ENCODE measurements at places on chromosomes 16 and 17. TPM values are rescaled to one million over a fixed set of nuclear protein-coding genes. Genes with fewer than 3 reads are reported as not detected.

- H3K27ac ChIP-seq: no peak overlapping the region
- no peaks in the 10 kb centered on the region for H3K27me3 ChIP-seq
- no peak for DNase-seq
- H3K4me3 ChIP-seq: no peak overlapping the region
- H3K36me3 ChIP-seq: peaks cover 3% of the 10 kb centered on the region
Measured at GRCh38 chr16:51243936-51244436, 92.9 kb upstream of the SALL1 start.

DNA sequence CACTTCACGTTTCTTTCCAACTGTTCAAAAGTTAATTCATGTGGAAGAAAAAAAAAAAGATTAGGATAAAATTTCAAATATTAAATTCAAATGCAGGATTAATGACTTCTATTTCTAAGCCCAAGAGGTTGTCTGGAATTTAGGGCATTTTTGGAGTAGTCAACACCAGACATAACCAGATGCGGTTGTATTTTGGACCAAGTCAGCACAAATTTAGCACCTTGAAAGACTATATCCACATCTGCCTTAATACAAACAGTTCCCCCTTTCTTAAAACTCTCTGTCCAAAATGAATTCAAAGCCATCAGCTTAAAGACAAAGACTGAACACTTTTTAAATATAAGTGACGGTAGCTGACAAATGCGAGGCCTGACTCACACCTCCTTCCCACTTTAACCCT is 282.9 kb downstream of the C16orf95 start:
- no peaks in the 10 kb centered on the region for H3K27me3 ChIP-seq
- H3K4me3 ChIP-seq: no peak overlapping the region
- no peak for DNase-seq

GRCh38 chr17:14297161-14297851 is 3.6 kb upstream of the HS3ST3B1 start:
- H3K4me1 ChIP-seq: peaks cover 40% of the 10 kb centered on the region
- H3K27me3 ChIP-seq: peaks cover 60% of the 10 kb centered on the region
- peaks cover 7% of the 10 kb centered on the region for H3K36me3 ChIP-seq
- H3K27ac ChIP-seq: peak overlapping the region; percentile 20
- H3K4me3 ChIP-seq: peak overlapping the region; percentile 96

DNA sequence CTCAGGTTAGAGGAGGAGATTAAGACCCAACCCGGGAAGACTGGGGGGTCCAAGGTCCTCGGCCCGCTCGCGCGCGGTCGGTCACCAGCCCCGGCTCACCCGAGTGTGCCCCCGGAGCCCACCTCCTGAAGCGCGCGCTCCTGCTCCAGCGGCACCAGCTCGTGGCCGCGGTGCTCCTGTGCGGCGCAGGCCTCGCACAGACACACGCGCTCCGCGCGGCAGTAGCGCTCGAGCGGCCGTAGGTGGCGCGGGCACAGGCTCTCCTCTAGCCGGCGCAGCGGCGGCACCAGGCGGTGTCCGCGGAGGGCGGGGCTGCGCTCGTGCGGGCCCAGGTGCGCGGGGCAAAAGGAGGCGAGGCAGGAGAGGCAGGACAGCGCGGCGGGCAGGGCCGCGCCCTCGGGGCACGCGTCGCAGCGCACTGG is 618 bp downstream of the TRIM47 start:
- peak overlapping the region; percentile 94 for H3K4me3 ChIP-seq
- no peaks in the 10 kb centered on the region for H3K36me3 ChIP-seq
- DNase-seq: peak; percentile 83
- H3K27me3 ChIP-seq: no peaks in the 10 kb centered on the region

- peaks cover 47% of the 10 kb centered on the region for H3K4me1 ChIP-seq
- no peak for DNase-seq
- peaks cover 16% of the 10 kb centered on the region for H3K36me3 ChIP-seq
- no peaks in the 10 kb centered on the region for H3K27me3 ChIP-seq
- peak overlapping the region; percentile 0 for H3K4me3 ChIP-seq
Measured at GRCh38 chr17:2082003-2082781, 27.3 kb downstream of the HIC1 start.

DNA sequence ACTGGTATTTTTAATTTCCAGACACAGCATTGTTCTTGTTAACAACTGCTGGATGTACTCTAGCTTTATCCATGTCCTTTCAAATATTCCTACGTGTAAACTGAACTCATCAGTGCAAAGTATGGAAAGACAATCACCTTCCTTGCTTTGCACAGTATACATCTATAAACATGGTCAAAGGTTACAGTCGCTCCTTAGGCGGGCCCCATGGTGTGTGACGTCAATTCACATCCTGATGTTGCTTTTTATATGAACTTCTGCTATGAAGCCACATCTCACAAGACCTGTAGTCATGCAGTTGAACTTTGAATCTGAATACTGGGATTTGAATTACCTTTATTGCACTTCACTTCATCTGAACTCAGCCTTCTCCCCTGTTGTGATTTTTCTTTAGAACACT is 447.6 kb upstream of the PSMD7 start:
- H3K27ac ChIP-seq: no peak overlapping the region
- no peaks in the 10 kb centered on the region for H3K27me3 ChIP-seq
- no peak for DNase-seq
- H3K4me1 ChIP-seq: no peaks in the 10 kb centered on the region
- no peaks in the 10 kb centered on the region for H3K36me3 ChIP-seq

Gene KRT17
- total RNA-seq: 0.63 TPM

Gene RSKR
- 25.1 TPM for total RNA-seq

Gene CCL23
- total RNA-seq: not detected

Gene PPY
- not detected for total RNA-seq

- H3K27me3 ChIP-seq: no peaks in the 10 kb centered on the region
- H3K27ac ChIP-seq: peak overlapping the region; percentile 95
- H3K4me3 ChIP-seq: peak overlapping the region; percentile 99
Measured at GRCh38 chr17:3669085-3669347, 404 bp downstream of the EMC6 start.

Gene TELO2
- 28.6 TPM for total RNA-seq

GRCh38 chr17:51120357-51120738 is 320 bp downstream of the SPAG9 start:
- peaks cover 61% of the 10 kb centered on the region for H3K4me1 ChIP-seq
- H3K36me3 ChIP-seq: peaks cover 4% of the 10 kb centered on the region
- H3K27me3 ChIP-seq: no peaks in the 10 kb centered on the region
- H3K27ac ChIP-seq: peak overlapping the region; percentile 95
- peak overlapping the region; percentile 90 for H3K4me3 ChIP-seq
- DNase-seq: peak; percentile 62

- H3K27ac ChIP-seq: no peak overlapping the region
- H3K36me3 ChIP-seq: no peaks in the 10 kb centered on the region
- peaks cover 8% of the 10 kb centered on the region for H3K4me1 ChIP-seq
- DNase-seq: no peak
Measured at GRCh38 chr16:75246504-75247205, 4.8 kb downstream of the BCAR1 start.

Gene KCNJ18
- total RNA-seq: not detected

DNA sequence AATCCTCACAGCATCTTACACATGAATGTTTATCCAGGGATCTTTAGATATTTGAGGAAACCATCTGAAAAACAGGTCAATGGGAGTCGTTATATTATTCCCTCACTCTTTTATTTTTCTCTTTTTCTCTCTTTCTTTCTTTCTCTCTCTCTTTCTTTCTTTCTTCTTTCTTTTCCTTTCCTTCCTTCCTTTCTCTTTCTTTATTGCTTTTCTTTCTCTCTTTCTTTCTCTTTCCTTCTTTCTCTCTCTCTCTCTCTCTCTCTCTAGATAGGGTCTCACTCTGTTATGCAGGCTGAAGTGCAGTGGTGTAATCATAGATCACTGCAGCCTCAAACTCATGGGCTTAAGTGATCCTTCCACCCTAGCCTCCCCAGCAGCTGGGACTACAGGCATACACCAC is 20.3 kb upstream of the OR4D1 start:
- H3K27ac ChIP-seq: no peak overlapping the region
- DNase-seq: no peak
- H3K27me3 ChIP-seq: no peaks in the 10 kb centered on the region
- H3K4me1 ChIP-seq: no peaks in the 10 kb centered on the region
- H3K4me3 ChIP-seq: no peak overlapping the region

- peaks cover 7% of the 10 kb centered on the region for H3K27me3 ChIP-seq
- H3K36me3 ChIP-seq: no peaks in the 10 kb centered on the region
- no peak overlapping the region for H3K4me3 ChIP-seq
- no peaks in the 10 kb centered on the region for H3K4me1 ChIP-seq
Measured at GRCh38 chr16:55078699-55079410, 148.2 kb downstream of the IRX5 start.

Gene YPEL2
- 18.9 TPM for total RNA-seq

Gene TMEM98
- 1.3 TPM for total RNA-seq

DNA sequence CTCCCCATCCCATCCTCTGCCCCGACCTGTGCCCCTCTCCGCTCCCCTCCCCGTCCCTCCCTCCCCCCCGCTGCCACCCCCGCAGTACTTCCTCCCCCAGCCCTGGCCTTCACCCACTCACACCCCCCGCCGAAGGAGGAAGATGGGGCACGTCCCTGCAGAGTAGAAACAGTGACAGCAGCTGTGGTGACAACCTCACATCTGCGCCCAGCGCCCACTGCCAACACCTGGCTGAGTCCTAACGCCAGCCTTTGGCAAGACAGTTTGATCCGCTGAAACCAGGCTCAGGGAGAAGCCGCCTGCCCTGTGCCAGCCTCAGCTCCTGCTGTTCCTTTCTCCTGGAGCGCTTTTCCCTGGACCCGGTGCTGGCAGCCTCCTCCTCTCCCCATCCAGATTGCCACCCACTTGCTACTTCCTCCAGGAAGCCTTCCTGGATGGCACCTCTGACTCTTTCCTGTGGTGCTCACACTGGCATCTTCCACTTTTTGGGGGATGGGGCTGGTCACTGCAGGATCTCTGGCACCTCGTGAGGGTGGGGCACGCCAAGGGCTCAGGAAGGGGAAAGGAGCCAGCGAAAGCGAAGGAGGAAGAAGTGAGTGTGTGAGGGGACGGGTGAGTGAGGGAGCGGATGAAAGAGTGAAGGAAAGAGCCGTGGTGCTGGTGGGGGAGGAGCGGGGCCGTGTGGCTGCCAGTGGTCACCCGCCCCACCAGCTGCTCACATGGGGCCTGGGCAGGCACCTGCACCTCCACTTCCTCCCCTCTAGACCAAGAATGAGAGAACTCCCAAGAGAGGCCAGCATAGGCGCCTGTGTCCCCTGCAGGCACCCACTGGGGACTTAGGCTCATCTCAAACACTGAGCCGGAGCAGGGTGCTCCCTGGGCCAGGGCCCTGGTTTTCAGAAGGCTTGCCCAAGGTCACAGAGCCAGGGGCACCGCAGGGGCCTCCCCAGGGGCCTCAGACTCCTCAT is 27.0 kb downstream of the ZFPM1 start:
- H3K27ac ChIP-seq: no peak overlapping the region
- H3K4me1 ChIP-seq: peaks cover 45% of the 10 kb centered on the region
- no peaks in the 10 kb centered on the region for H3K27me3 ChIP-seq
- DNase-seq: no peak

DNA sequence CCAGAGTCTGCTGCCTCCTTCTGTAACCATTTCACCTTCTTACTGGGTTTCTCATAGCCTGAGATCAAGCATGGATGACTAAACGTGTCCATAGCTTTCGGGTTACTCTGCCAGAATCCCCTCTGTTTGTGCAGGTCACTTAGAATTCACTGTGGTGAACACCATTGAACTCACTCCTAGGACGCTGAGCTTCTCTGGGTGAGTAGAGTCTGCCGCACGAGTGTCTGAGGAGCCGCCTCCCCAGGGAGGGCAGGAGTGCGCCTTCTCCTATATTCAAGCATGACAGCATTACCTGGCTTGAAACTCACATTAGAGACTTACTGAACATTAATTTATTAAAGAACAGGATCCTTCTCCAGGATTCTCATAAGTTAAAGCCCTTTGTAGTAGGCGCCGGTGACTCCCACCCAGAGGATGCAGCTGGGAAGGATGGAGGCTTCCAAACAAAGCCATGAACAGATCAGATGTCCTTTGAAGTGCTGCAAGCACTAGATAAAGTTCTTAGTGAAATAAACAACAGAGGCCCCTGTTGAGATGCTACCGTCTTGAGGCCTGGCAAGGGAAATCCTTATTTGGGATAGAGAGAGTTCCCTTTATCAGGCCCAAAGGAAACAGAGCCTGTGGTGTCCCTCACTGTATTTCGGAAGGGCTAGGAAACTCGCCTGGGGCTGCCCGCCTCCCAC is 144.6 kb upstream of the PLCG2 start:
- peak overlapping the region; percentile 84 for H3K4me3 ChIP-seq
- H3K27ac ChIP-seq: peak overlapping the region; percentile 89
- H3K27me3 ChIP-seq: no peaks in the 10 kb centered on the region
- peaks cover 2% of the 10 kb centered on the region for H3K36me3 ChIP-seq
- peaks cover 71% of the 10 kb centered on the region for H3K4me1 ChIP-seq

Gene GAS7
- 1.3 TPM for total RNA-seq

DNA sequence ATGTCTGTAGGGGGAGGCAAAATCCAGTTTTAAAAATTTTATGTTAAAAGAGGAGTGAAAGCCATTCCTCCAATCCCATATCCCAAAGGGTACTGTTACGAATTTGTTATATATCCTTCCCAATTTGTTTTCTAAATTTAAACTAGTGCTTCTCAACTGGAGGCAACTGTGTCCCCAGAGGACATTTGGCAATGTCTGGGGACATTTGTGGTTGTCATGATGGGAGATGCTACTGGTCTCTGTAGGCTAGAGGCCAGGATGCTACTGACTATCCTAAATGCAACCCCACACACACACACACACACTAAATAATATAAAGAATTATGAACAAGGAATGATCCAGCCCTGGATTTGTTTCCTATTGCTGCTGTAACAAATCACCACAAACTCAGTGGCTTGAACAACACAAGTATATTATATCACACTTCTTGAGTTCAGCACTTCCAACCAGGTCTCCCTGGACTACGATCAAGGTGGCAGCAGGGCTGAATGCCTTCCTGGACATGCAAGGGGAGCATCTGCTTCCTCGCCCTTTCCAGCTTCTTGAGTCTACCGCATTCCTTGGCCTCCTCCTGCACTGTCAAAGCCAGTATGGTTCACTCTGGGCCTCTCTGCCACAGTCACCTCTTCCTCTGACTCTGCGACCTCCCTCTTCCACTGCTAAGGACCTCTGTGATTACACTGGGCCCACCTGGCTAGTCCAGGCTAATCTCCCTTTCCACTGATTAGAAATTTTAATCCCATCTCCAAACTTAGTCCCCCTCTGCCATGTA is 30.1 kb downstream of the ARHGAP17 start:
- H3K36me3 ChIP-seq: peaks cover 9% of the 10 kb centered on the region
- no peak for DNase-seq
- H3K27me3 ChIP-seq: no peaks in the 10 kb centered on the region
- peaks cover 69% of the 10 kb centered on the region for H3K4me1 ChIP-seq
- H3K4me3 ChIP-seq: no peak overlapping the region

DNA sequence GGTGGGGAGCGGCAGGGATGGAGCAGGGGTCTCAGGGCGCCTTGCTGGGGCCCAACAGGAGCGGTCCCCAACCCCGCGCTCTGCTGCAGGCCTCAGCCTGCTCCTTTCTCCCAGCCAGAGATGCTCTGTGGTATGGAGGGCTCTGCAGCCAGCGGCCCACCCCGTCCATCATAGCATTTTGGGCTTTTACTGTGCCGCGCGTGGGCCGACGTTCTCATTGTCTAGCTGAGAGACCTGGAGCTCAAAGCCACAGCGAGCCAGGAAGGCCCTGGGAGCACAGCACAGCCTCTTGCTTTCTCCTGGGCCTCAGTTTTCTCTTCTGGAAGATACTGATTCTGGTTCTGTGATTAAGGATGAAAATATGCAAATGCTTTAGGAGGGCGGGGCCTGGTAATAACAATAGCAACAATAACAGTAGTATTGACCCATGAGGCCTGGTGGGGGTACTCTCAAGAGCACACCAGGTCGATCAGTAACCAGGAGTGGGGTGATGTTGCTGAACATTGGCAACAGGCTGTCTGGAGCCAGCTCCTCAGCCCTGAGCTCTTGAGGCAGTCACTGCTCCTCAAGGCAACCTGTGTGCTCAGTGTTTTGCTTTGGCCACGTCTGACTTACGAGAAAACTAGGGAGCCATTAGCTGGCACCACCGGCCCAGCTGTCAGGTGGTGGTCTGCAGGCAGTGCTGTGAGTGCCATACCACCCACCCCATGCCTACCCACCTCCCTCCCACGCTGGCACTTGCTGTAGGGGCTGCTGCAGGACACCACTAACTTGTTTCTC is 1.1 kb upstream of the RASD1 start:
- H3K4me3 ChIP-seq: peak overlapping the region; percentile 61
- H3K36me3 ChIP-seq: no peaks in the 10 kb centered on the region
- H3K4me1 ChIP-seq: peaks cover 14% of the 10 kb centered on the region

Gene KRTAP1-5
- total RNA-seq: not detected

Measured in activated T-cell treated with anti-CD3 and anti-CD28 coated beads, Interleukin-2, amount 50 U/mL, for 72 hours (primary cell).